ENCODE measurements at places on chromosomes 7 and 10.
A peak's percentile ranks its signal among the peaks of the same experiment; 100 is the strongest.

- peak; percentile 21 for ATAC-seq
These were observed 579 bp downstream of the IDI1 start for GRCh38 chr10:1048349-1048731.

- no peak for ATAC-seq
These were observed 31.3 kb upstream of the INSYN2A start for GRCh38 chr10:127227663-127228062.

- no peak for ATAC-seq
These were observed 5.0 kb downstream of the ADAM8 start for GRCh38 chr10:133271521-133272300.

GRCh38 chr10:44006771-44007170, 358.1 kb upstream of the ZNF32 start:
- ATAC-seq: no peak

DNA sequence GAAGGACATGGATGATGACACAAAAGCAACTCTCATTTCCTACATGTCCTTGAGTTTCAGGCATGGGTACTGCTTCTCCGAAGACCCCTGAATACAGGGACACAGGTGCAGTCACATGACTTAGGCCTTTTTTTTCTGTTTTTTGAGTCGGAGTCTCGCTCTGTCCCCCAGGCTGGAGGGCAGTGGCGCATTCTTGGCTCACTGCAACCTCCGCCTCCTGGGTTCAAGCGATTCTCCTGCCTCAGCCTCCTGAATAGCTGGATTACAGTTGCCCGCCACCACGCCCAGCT, 26.8 kb downstream of the IFT22 start:
- ATAC-seq: no peak

GRCh38 chr10:98415731-98416119, 743 bp upstream of the PYROXD2 start:
- ATAC-seq: no peak

DNA sequence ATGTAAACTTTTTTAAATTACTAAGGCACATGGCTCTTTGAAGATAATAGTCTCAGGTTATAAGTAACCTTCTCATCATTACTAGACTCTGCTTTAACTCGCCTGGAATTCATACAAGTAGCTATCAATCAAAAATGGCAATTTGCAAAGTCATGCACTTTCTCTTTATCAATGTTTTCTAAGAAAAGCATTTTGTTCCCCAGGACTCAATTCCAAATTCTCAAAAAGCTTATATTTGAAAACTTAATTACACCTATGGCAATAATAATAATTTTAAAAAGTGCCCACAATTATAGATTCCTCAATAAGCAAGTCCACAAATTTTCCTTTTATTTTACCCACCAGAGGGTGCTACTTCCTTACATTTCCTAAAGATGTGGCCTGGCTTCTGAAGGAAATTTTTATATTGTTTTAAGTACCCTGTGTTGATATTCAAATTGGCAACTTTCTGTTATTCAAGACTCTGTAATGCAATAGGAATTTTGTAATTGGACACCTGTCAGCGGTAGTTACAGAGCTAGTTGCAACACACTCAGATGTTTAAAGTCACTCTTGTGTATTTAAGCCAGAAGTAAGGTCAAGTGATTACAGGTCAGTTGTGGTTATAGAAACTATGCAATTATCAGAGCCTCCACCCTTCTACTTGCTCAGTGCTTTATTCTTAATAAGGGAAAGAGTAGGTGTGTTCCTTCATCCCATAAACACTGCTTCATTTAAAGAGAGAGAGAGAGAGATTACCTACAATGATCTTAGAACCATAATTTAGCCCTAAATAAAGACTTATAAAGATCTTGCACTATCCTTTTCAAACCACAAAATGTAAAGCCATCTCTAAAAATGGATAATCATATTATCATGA, 47.1 kb upstream of the HYAL4 start:
- ATAC-seq: no peak

DNA sequence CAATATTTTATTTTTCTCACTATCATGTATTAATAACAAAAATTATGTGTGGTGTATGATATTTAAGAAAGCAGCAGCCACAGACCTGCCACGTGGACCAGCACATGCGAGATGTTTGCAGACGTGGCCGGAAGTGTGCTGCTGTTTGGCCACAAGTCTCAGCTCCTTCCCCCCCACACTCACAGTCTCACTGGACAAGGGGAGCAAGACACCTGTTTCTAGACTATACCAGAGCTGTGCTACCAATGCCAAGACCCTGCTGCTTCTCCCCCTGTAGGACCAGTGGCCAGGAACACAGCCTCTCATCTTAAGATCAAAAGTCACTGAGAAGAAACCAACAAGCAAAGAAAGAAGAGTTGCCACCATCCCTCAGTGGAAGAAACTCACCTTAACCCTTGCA, 258.9 kb upstream of the PPP2R2D start:
- no peak for ATAC-seq

GRCh38 chr7:24611130-24611529, 37.9 kb downstream of the PALS2 start:
- ATAC-seq: no peak

GRCh38 chr10:132714986-132715775, 70.8 kb downstream of the NKX6-2 start:
- no peak for ATAC-seq

GRCh38 chr7:100024020-100024619, 8.7 kb downstream of the ZKSCAN1 start:
- no peak for ATAC-seq

GRCh38 chr7:89247207-89247606, 451.7 kb upstream of the TEX47 start:
- no peak for ATAC-seq

- no peak for ATAC-seq
These were observed 3.3 kb downstream of the CRYGN start for GRCh38 chr7:151436446-151437158.

- peak; percentile 32 for ATAC-seq
These were observed 51.9 kb upstream of the PIK3AP1 start for GRCh38 chr10:96772196-96772595.
